Metanephros (tissue), 2 donors: ENCODE measurements at places on chromosomes 3 and 15. TPM values are rescaled to one million over a fixed set of nuclear protein-coding genes. Genes with fewer than 3 reads are reported as not detected.

ANKRD34C gene
- total RNA-seq, result 0.12 TPM

SCN11A gene
- 1.5 TPM for total RNA-seq

ZBTB11 gene
- 31.1 TPM for total RNA-seq

LMAN1L gene
- not detected for total RNA-seq

CSTA gene
- 2.0 TPM for total RNA-seq

ESYT3 gene
- total RNA-seq, result 3.4 TPM

ZNF80 gene
- 0.06 TPM for total RNA-seq

CACNA2D3 gene
- total RNA-seq, result 3.6 TPM

SLC15A2 gene
- total RNA-seq, result 23.4 TPM

TOP2B gene
- total RNA-seq, result 144 TPM

CYP19A1 gene
- total RNA-seq, result not detected

KCNAB1 gene
- total RNA-seq, result 3.0 TPM

PTPRG gene
- 135 TPM for total RNA-seq

GRAMD2A gene
- 0.82 TPM for total RNA-seq
